ENCODE measurements at places on chromosomes 1 and 21. TPM values are rescaled to one million over a fixed set of nuclear protein-coding genes. Genes with fewer than 3 reads are reported as not detected.
A peak's percentile ranks its signal among the peaks of the same experiment; 100 is the strongest.

The IARS2 gene
- 69.0 TPM for polyA plus RNA-seq

The KLHDC8A gene
- polyA plus RNA-seq = not detected

The CREG1 gene
- polyA plus RNA-seq = 48.9 TPM

The CLCA4 gene
- polyA plus RNA-seq = 1.5 TPM

The ZNF362 gene
- polyA plus RNA-seq = 2.2 TPM

The AKR1A1 gene
- polyA plus RNA-seq = 107 TPM

The PRRX1 gene
- not detected for polyA plus RNA-seq

GRCh38 chr21:39444421-39445180, 977 bp downstream of the LCA5L start:
- peak; percentile 11 for DNase-seq
- no peaks in the 10 kb centered on the region for H3K27me3 ChIP-seq
- H3K4me3 ChIP-seq = peak overlapping the region; percentile 87
- no peaks in the 10 kb centered on the region for H3K36me3 ChIP-seq
- peak overlapping the region; percentile 82 for H3K27ac ChIP-seq

DNA sequence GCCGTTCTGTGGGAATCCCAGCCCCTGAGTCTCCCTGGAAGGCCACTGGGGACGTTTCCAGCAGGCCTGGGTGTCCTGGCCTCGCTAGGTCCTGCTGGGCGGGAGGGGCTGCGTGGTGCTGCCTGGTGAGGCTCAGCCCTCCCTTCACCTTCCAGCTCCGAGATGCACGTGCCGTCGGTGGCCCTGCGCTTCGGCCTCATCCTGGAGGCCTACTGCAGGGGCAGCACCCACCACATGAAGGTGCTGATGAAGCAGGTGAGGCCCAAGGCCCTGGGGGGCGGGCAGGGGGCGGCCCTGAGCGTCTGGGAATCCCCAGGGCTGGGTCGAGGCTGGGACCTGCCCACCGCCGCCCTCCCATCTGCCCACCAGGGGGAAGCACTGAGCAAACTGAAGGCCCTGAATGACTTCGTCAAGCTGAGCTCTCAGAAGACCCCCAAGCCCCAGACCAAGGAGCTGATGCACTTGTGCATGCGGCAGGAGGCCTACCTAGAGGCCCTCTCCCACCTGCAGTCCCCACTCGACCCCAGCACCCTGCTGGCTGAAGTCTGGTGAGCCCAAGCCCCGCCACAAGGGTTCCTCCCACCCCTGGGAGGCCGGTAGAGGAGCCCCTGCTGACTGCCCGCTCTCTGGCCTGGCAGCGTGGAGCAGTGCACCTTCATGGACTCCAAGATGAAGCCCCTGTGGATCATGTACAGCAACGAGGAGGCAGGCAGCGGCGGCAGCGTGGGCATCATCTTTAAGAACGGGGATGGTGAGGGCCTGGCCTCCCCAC, 70.3 kb downstream of the PIK3CD start:
- H3K36me3 ChIP-seq = peaks cover 20% of the 10 kb centered on the region
- H3K27ac ChIP-seq = peak overlapping the region; percentile 26
- H3K4me1 ChIP-seq = peaks cover 23% of the 10 kb centered on the region
- no peak overlapping the region for H3K4me3 ChIP-seq

- H3K4me1 ChIP-seq = peaks cover 65% of the 10 kb centered on the region
- no peak for DNase-seq
- peak overlapping the region; percentile 82 for H3K27ac ChIP-seq
- H3K36me3 ChIP-seq = no peaks in the 10 kb centered on the region
- H3K4me3 ChIP-seq = no peak overlapping the region
Observed at GRCh38 chr1:59014827-59015226, 231.0 kb upstream of the JUN start.

DNA sequence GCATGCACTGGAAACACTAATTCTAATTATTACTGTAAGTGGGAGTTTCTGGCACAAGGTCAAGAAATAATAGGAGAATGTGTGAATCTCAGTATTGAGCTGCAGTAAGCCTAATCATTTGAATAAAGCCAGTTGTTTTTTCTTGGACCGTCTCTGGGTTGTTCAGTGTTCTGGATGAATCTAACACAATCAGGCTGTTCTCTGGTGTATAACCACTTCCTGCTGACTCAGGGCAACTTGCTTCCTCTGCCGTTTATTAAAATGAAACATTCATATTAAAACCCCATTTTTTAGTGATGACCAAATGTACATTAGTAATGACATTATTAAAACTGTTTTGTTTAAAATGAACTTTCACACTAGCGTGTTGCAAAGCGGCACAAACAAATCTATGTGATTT, 273.1 kb upstream of the SNX7 start:
- no peak overlapping the region for H3K4me3 ChIP-seq
- no peaks in the 10 kb centered on the region for H3K27me3 ChIP-seq
- no peaks in the 10 kb centered on the region for H3K36me3 ChIP-seq

DNA sequence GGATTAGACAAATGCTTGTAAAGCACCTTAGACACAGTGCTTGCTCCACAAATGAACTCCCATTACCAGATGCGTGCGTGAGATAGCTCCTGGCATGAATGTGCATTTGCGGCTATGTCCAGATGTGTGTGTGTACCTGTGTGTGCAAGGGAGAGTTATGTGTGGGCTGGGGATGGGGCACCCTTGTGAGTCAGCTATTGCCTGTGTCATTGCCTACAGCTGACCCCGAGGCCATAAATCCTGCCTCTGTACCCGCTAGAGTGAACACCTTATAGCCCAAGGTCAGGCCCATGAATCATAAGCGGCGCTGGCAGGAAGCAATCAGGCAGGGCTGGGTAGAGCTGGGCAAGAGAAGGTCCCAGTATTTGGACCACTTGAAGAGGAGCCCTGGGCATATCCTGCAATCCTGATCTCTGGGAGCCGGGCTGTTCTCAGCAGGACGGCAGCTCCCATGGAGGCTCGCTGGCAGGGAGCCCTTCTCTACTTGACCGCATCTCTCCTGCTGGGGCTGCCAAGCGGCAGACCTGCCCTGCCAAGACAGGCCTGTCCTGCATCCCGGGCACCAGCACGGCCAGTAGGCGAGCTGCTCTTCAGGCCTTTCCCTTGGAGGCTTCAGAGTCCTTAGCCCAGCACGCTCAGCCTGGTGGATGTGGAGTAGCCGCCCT, 86.4 kb downstream of the TMEM53 start:
- no peak overlapping the region for H3K4me3 ChIP-seq
- no peaks in the 10 kb centered on the region for H3K4me1 ChIP-seq
- H3K36me3 ChIP-seq = no peaks in the 10 kb centered on the region
- no peak overlapping the region for H3K27ac ChIP-seq
- no peak for DNase-seq
- peaks cover 19% of the 10 kb centered on the region for H3K27me3 ChIP-seq

DNA sequence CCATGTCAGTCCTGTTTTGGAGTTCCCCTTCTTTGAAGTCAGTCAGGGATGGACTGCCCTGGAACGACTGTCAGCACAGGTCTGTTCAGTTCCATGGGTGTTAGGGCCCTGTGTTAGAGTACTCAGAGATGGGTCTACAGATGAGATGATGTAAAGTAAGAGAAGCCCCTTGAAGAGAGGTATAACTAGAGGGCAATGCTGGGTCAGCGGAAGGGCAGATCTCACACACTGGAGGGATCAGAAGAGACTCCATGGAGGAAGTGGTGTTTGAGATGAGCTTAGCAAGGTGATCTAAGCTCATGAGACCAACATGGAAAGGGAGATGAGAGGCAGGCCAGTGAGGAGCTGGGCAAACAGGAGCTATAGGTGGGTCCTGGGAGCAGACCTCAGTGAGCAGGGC, 7.6 kb downstream of the PPFIA4 start:
- peaks cover 5% of the 10 kb centered on the region for H3K27me3 ChIP-seq
- no peaks in the 10 kb centered on the region for H3K36me3 ChIP-seq
- no peak overlapping the region for H3K4me3 ChIP-seq
- peaks cover 12% of the 10 kb centered on the region for H3K4me1 ChIP-seq

DNA sequence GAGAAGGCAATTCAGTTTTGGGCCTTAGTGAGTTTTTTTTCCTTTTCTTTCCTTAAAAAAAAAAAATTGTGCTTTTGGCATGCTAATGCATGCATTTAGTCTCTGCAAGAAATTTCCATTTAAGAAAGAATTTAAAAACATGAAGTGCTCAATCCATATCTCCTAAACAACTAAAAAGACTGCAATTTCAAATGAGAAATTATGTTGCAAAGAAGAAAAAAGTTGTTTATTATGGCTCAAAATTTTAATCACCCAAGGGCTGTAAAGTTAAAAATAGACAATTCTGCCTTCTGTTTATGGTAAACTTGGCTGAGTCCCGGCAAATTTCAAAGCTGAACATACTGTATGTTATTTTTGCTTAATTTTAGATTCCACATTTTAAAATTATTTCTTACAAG, 59.7 kb downstream of the NFIA start:
- DNase-seq = no peak
- no peaks in the 10 kb centered on the region for H3K36me3 ChIP-seq
- peaks cover 47% of the 10 kb centered on the region for H3K4me1 ChIP-seq
- no peaks in the 10 kb centered on the region for H3K27me3 ChIP-seq
- peak overlapping the region; percentile 97 for H3K27ac ChIP-seq
- H3K4me3 ChIP-seq = no peak overlapping the region

DNA sequence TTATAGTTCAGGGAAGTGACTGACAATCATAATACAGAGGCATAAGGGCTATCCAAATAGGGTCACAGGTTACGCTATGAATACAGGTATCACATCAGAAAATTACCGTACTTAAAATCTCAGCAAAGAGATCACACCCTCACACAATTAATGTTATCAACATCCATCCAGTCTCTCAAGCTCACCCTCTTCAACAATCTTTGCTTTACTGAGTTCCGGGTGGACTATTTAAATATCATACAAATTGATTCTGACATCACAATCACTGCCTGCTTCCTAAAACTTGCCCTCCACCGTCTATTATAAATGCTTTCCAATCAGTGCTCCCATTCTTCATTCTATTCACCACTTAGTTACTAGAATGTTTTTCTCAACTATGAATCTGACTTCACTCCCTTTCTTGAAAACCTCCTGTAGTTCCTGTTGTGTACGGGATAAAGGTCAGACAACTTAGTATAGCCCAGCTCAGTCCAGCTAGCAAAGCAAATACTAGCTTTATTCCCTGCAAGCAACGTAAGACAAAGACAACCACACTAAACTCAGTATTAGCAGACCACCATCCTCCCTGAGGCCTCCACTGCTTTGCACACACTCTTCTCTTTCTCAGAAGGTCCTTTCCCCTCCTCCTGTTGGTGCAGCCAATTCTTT, 398.7 kb downstream of the SMYD3 start:
- H3K36me3 ChIP-seq = no peaks in the 10 kb centered on the region
- H3K27me3 ChIP-seq = no peaks in the 10 kb centered on the region
- DNase-seq = no peak
- no peak overlapping the region for H3K27ac ChIP-seq
- no peak overlapping the region for H3K4me3 ChIP-seq

DNA sequence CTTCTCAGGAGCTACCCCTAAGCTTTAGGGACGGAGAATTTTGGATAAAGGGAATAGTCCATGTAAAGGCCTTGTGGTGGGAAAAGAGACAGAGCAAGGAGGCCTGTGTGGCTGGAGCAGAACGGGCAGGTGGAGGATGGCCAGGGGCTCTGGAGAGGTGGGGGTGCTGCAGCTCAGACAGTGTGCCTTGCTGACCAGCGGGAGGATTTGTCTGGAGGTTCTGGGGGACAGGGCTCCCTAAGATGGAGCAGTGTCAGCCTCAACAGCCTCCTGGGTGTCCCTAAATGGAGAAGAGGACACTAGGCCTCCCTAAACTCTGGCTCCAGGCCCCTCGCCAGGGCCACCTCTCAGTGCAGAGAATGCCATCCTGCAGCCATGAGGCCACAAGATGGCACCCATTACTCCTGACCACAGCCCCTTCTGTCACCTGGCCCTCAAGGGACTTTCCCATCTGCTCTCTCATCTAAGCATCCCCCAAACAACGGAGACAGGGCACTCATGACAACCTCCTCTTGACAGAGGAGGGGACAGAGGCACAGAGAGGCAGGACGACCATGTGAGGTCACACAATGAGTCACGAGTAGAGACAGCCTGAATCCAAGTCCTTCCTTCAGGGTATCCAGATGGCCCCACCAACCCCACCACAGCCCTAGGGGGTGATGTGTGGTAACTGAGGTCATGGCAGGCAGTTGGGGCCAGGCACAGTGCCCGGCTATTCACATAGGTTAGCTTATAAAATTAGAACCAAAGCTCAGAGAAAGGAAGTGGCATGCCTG, 94.7 kb downstream of the DMRTB1 start:
- H3K27ac ChIP-seq = no peak overlapping the region
- H3K4me1 ChIP-seq = no peaks in the 10 kb centered on the region
- no peaks in the 10 kb centered on the region for H3K36me3 ChIP-seq
- H3K27me3 ChIP-seq = no peaks in the 10 kb centered on the region

DNA sequence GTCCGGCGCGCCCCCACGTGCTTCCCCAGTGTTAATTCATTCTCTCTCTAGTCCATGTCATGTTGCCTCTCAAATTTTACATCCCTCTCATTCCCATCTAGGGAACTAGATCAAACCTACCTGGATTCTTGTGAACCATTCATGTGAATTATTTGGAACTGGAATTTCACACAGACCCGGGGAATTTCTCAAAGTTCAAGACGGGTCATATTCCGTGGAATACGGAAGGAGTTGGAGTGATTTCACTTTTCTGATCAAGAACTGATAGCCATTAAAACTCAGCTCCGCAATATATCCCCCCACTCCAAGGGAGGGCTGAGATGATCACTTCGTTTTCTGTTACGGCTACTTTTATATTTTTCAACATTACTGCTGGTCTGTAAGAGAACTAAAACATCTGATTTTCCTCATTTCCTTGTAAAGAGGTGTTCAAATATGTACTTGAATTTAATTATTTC, 1.0 kb upstream of the ENO1 start:
- peaks cover 36% of the 10 kb centered on the region for H3K4me1 ChIP-seq
- no peak for DNase-seq
- peaks cover 19% of the 10 kb centered on the region for H3K36me3 ChIP-seq
- H3K27me3 ChIP-seq = no peaks in the 10 kb centered on the region
- H3K4me3 ChIP-seq = peak overlapping the region; percentile 78
- peak overlapping the region; percentile 99 for H3K27ac ChIP-seq

GRCh38 chr1:237740846-237741245, 149.9 kb downstream of the ZP4 start:
- no peaks in the 10 kb centered on the region for H3K36me3 ChIP-seq
- H3K4me3 ChIP-seq = no peak overlapping the region
- no peaks in the 10 kb centered on the region for H3K27me3 ChIP-seq
- DNase-seq = no peak
- no peaks in the 10 kb centered on the region for H3K4me1 ChIP-seq

- no peak overlapping the region for H3K27ac ChIP-seq
- no peaks in the 10 kb centered on the region for H3K36me3 ChIP-seq
- no peak for DNase-seq
- H3K27me3 ChIP-seq = peaks cover 12% of the 10 kb centered on the region
- H3K4me1 ChIP-seq = peaks cover 10% of the 10 kb centered on the region
Observed at GRCh38 chr1:109394591-109395281, 3.0 kb downstream of the SORT1 start.

- DNase-seq = no peak
- no peaks in the 10 kb centered on the region for H3K27me3 ChIP-seq
- no peaks in the 10 kb centered on the region for H3K36me3 ChIP-seq
Observed at GRCh38 chr1:88890791-88891317, 513 bp downstream of the GTF2B start.

- no peaks in the 10 kb centered on the region for H3K4me1 ChIP-seq
- H3K27ac ChIP-seq = no peak overlapping the region
- no peak for DNase-seq
- H3K36me3 ChIP-seq = no peaks in the 10 kb centered on the region
Observed at GRCh38 chr1:104932949-104933679, 1183.4 kb downstream of the AMY1C start.

All from keratinocyte (primary cell).